Natural killer cell treated with Interleukin-12 subunit alpha and Interleukin-12 subunit beta and Interleukin-15 and Interleukin-18, amount 100 ng/mL, for 72 hours (primary cell): ENCODE measurements at places on chromosomes 6 and 20. TPM values are rescaled to one million over a fixed set of nuclear protein-coding genes. Genes with fewer than 3 reads are reported as not detected.

The SUPT3H gene
- 9.6 TPM for total RNA-seq

The BPIFB3 gene
- not detected for total RNA-seq

The NAPB gene
- total RNA-seq, result 12.4 TPM

The LY6G6F gene
- not detected for total RNA-seq

The GPR63 gene
- total RNA-seq, result 0.14 TPM

The SRMS gene
- total RNA-seq, result not detected

The ENPP1 gene
- total RNA-seq, result 9.5 TPM

The TFAP2D gene
- not detected for total RNA-seq

The PTCRA gene
- not detected for total RNA-seq

- H3K27me3 ChIP-seq, result no peaks in the 10 kb centered on the region
- H3K4me1 ChIP-seq, result no peaks in the 10 kb centered on the region
- DNase-seq, result no peak
- no peak overlapping the region for H3K4me3 ChIP-seq
- H3K27ac ChIP-seq, result no peak overlapping the region
- peaks cover 2% of the 10 kb centered on the region for H3K36me3 ChIP-seq
These were observed 49.5 kb upstream of the TFAP2D start for GRCh38 chr6:50663806-50664205.

DNA sequence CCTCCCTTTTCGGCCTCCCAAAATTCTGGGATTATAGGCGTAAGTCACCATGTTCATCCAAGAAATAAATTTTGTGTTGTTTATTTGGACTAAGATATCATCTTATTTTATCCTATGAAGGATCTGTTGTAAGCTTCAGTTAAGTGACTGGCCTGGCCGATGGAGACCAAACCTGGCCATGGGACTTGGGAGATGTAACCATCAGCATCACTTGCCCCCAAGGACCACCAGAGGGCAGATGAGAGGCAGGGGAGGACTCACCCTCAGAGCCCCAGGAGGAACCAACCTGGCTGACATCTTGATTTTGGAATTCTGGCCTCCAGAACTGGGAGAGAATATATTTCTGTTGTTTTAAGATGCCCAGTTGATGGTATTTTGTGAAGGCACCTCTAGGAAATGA, 266.7 kb downstream of the CDH26 start:
- DNase-seq, result no peak
- H3K4me1 ChIP-seq, result peaks cover 5% of the 10 kb centered on the region
- no peaks in the 10 kb centered on the region for H3K27me3 ChIP-seq
- H3K27ac ChIP-seq, result no peak overlapping the region
- H3K36me3 ChIP-seq, result no peaks in the 10 kb centered on the region

DNA sequence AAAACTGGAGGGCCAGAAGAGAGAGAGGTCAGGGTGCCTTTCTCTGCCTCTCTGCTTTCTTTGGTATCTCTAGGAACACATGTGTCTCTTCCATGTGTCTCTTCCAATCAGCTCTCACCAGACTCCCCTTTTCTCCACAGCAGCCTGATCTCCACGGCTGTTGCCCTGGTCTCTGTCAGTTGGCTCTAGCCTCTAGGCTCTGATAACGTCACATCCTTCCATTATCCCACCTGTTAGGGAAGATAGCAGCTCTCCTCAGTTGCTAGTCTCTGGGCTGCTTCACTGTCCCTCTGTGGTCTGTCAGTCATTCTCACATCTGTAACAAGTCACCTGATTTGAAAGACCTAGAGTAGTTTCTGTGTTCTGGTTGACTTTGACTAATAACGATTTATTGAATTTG, 80.2 kb downstream of the PLCB4 start:
- no peak overlapping the region for H3K4me3 ChIP-seq
- peaks cover 4% of the 10 kb centered on the region for H3K36me3 ChIP-seq
- H3K4me1 ChIP-seq, result no peaks in the 10 kb centered on the region
- H3K27me3 ChIP-seq, result no peaks in the 10 kb centered on the region
- no peak overlapping the region for H3K27ac ChIP-seq
- DNase-seq, result no peak

- H3K4me1 ChIP-seq, result peaks cover 5% of the 10 kb centered on the region
- H3K4me3 ChIP-seq, result no peak overlapping the region
- no peak overlapping the region for H3K27ac ChIP-seq
- peaks cover 19% of the 10 kb centered on the region for H3K36me3 ChIP-seq
These were observed 10.3 kb downstream of the KIF25 start for GRCh38 chr6:168007592-168008338.

DNA sequence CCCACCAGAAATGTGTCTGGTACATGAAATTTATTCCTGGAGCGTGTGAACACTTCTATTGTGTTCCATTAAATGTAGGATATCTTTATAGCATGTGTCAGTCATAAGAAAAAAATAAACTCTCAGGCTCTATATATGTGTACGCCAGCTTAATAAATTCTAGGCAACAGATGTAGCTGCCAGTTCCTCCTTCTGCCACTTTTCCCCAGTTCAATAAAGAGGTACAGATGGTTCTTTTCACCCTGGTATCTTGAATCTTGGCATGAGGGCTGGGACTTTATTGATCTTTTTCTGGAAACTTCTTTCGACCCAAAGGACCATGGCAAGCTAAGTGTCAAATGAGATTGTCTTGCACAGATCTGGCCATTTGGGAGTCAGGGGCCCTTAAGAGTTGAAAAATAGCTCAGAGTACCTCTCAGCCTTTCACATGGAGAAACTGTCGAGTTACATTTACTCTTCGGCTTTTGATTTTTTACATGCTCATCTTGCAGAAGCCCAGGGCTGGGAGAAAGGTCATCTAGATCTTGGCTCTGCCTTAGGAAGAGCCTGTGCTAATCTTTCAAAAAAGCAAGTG, 240.9 kb downstream of the DOK5 start:
- no peaks in the 10 kb centered on the region for H3K4me1 ChIP-seq
- H3K36me3 ChIP-seq, result no peaks in the 10 kb centered on the region
- H3K27ac ChIP-seq, result no peak overlapping the region
- no peak for DNase-seq

DNA sequence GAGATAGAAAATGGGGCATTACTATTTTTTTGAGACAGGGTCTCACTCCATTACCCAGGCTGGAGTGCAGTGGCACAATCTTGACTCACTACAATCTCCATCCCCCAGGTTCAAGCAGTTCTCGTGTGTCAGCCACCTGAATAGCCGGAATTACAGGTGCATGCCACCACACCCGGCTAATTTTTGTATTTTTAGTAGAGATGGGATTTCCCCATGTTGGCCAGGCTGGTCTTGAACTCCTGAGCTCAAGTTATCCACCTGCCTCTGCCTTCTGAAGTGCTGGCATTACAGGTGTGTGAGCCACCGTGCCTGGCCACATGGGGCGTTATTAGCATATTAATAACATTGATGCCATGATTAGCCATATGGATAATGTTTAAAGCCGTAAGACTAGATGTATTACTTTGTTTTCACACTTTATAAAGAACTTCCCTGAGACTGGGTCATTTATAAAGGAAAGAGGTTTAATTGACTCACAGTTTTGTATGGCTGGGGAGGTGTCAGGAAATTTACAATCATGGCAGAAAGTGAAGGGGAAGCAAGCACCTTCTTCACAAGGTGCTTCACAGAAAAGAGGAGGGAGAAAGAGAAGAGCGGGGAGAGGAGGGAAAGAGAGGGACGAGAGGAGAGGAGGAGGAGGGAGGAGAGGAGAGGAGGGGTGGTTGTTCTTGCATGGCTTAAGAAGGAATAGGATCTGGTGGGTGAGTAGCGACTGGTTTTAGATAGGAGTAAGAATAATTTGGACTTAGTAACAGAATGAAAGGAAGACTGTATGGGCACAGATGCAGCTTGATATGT, 51.9 kb downstream of the MYO6 start:
- DNase-seq, result no peak
- no peak overlapping the region for H3K4me3 ChIP-seq
- H3K27me3 ChIP-seq, result no peaks in the 10 kb centered on the region
- peaks cover 3% of the 10 kb centered on the region for H3K4me1 ChIP-seq
- H3K27ac ChIP-seq, result no peak overlapping the region
- no peaks in the 10 kb centered on the region for H3K36me3 ChIP-seq

DNA sequence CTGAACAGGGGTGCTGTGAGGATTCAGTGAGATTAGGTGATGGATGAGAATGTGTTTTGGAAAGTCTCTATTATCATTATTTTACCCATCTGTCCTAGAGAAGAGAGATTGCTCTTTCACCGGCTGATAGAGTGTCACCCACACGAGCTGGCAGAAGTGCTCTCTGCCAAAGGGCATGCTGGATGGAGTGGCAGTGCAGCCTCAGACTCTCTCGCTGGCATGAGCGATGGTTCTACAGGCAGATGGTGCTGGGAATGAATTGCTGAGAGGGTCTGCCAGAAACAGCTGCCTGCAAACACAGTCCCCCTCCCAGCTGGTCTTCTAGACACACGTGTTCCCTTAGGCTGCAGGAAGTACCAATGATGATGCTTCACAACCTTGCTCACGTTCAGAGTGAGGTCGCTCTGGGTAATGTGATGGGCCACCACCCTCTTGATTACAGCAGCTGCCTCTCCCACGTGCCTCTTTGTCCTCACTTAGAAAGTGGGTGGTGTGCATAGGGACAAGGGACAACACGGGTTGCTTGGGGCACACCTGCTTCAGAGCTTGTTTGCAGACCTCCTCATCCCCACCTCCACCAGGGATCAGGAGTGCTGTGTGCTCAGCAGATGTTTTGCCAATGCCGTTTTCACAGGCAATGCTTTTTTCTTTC, 84.7 kb downstream of the FOXA2 start:
- no peak for DNase-seq
- no peak overlapping the region for H3K27ac ChIP-seq
- H3K4me3 ChIP-seq, result no peak overlapping the region
- H3K4me1 ChIP-seq, result no peaks in the 10 kb centered on the region
- no peaks in the 10 kb centered on the region for H3K27me3 ChIP-seq
- no peaks in the 10 kb centered on the region for H3K36me3 ChIP-seq

GRCh38 chr20:43167615-43168014, 22.1 kb downstream of the PTPRT start:
- no peaks in the 10 kb centered on the region for H3K36me3 ChIP-seq

GRCh38 chr20:59269411-59270025, 30.9 kb upstream of the EDN3 start:
- peaks cover 31% of the 10 kb centered on the region for H3K4me1 ChIP-seq
- no peak for DNase-seq
- H3K4me3 ChIP-seq, result peak overlapping the region; percentile 5
- peak overlapping the region; percentile 17 for H3K27ac ChIP-seq
- peaks cover 27% of the 10 kb centered on the region for H3K27me3 ChIP-seq
- peaks cover 5% of the 10 kb centered on the region for H3K36me3 ChIP-seq

GRCh38 chr6:104789770-104790190, 69.9 kb downstream of the HACE1 start:
- peaks cover 23% of the 10 kb centered on the region for H3K4me1 ChIP-seq
- no peaks in the 10 kb centered on the region for H3K27me3 ChIP-seq
- H3K4me3 ChIP-seq, result peak overlapping the region; percentile 60
- H3K36me3 ChIP-seq, result peaks cover 6% of the 10 kb centered on the region
- H3K27ac ChIP-seq, result peak overlapping the region; percentile 63
- no peak for DNase-seq

GRCh38 chr6:20326422-20326728, 75.3 kb upstream of the E2F3 start:
- no peak overlapping the region for H3K27ac ChIP-seq
- H3K36me3 ChIP-seq, result no peaks in the 10 kb centered on the region
- no peaks in the 10 kb centered on the region for H3K27me3 ChIP-seq
- H3K4me1 ChIP-seq, result no peaks in the 10 kb centered on the region
- H3K4me3 ChIP-seq, result no peak overlapping the region
- DNase-seq, result no peak

GRCh38 chr20:22821796-22822195, 213.3 kb upstream of the SSTR4 start:
- no peaks in the 10 kb centered on the region for H3K4me1 ChIP-seq
- no peaks in the 10 kb centered on the region for H3K27me3 ChIP-seq
- H3K4me3 ChIP-seq, result no peak overlapping the region
- H3K27ac ChIP-seq, result no peak overlapping the region
- H3K36me3 ChIP-seq, result no peaks in the 10 kb centered on the region

GRCh38 chr6:109296452-109296851, 85.8 kb downstream of the CD164 start:
- no peaks in the 10 kb centered on the region for H3K36me3 ChIP-seq
- no peak for DNase-seq
- H3K4me1 ChIP-seq, result peaks cover 3% of the 10 kb centered on the region

DNA sequence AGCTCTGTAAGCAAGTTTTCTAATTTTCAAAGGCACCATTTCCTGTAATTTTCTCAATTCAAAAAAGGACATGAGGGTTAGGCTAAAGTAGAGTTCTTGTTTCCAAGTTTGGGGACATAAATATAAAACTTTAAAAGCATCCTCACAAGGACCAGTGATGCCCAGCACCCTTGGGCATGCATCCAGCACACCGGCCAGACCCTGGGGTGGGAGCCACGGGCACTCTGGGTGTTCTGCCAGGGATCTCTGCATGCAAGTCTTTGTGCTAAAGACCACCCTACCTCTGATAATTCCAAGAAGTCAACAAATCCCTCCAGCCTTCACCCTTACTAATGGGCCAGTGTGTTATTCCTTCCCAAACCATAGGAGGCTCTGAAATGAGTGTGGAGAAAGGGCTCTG, 46.5 kb downstream of the PLCG1 start:
- no peak for DNase-seq
- no peak overlapping the region for H3K27ac ChIP-seq
- H3K36me3 ChIP-seq, result no peaks in the 10 kb centered on the region
- no peak overlapping the region for H3K4me3 ChIP-seq
- peaks cover 4% of the 10 kb centered on the region for H3K4me1 ChIP-seq

GRCh38 chr6:44342052-44342451, 398 bp upstream of the SPATS1 start:
- H3K27ac ChIP-seq, result no peak overlapping the region
- no peak overlapping the region for H3K4me3 ChIP-seq
- H3K36me3 ChIP-seq, result no peaks in the 10 kb centered on the region
- no peak for DNase-seq
- no peaks in the 10 kb centered on the region for H3K4me1 ChIP-seq
- H3K27me3 ChIP-seq, result peaks cover 43% of the 10 kb centered on the region

- H3K36me3 ChIP-seq, result no peaks in the 10 kb centered on the region
- H3K27ac ChIP-seq, result no peak overlapping the region
- H3K4me1 ChIP-seq, result no peaks in the 10 kb centered on the region
- DNase-seq, result no peak
These were observed 29.6 kb downstream of the ANKRD6 start for GRCh38 chr6:89462503-89462902.

DNA sequence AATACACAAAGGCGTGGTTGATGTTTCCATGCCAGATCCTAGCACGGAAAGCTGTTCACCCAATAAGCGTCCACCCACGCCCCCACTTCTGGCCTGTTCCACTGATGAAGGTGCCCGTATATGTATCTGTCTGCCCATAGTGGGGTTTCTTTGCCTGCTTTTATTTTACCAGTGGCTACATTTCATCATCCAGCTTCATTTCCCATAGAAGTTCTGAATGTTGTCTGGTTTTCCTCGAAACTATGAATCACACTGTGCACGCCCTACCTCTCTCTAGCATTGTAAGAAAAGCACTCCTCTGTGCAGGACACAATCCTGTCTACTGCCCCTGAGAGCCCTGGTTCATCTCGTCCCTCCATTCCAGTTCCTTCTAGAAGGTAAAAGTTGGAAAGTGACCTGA, 8.8 kb upstream of the CD93 start:
- peak overlapping the region; percentile 14 for H3K27ac ChIP-seq
- DNase-seq, result no peak
- H3K4me3 ChIP-seq, result no peak overlapping the region
- H3K36me3 ChIP-seq, result no peaks in the 10 kb centered on the region

- H3K27ac ChIP-seq, result peak overlapping the region; percentile 35
- H3K4me3 ChIP-seq, result no peak overlapping the region
- DNase-seq, result no peak
These were observed 22.6 kb downstream of the B4GALT5 start for GRCh38 chr20:49690899-49691620.
